ENCODE measurements at places on chromosomes 2 and 18.
A peak's percentile ranks its signal among the peaks of the same experiment; 100 is the strongest.

DNA sequence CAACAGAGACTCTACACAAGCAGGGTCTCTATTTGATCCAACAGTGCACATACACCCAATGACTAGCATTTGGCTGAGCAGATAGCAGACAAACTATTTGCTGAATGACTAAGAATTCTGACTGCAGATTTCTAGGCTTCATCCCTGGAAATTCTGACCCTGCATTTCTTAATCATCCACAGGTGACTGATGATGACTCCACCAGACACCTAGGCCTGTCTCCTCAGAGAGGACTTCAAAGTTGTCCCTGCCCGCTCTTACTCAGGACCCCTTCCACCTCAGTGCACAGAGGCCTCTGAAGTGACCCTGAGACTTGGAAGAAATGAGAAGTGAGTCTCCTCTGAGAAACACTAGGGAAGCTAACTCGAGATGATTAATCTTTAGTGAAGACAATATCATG lies 51.3 kb downstream of the SEPTIN10 start:
- H3K27ac ChIP-seq: no peak overlapping the region
- no peak overlapping the region for H3K4me3 ChIP-seq
- H3K36me3 ChIP-seq: peaks cover 56% of the 10 kb centered on the region
- H3K27me3 ChIP-seq: no peaks in the 10 kb centered on the region

DNA sequence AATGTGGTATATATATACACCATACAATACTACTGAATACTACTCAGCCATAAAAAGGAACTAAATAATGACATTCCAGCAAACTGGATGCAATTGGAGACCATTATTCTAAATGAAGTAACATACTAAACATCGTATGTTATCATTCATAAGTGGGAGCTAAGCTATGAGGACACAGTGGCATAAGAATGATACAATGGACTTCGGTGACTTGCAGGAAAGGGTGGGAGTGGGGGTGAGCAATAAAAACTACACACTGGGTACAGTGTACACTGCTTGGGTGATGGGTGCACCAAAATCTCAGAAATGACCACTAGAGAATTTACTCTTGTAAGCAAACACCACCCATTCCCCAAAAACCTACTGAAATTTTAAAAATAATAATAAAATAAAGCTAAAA lies 87.9 kb downstream of the RAB31 start:
- peaks cover 7% of the 10 kb centered on the region for H3K36me3 ChIP-seq
- no peak for DNase-seq
- no peak overlapping the region for H3K27ac ChIP-seq
- no peak overlapping the region for H3K4me3 ChIP-seq
- 0 out of 2 replicates have a peak, but pooled peaks cover 3% of the 10 kb centered on the region for H3K4me1 ChIP-seq

- H3K4me1 ChIP-seq: no peaks in the 10 kb centered on the region
- no peaks in the 10 kb centered on the region for H3K36me3 ChIP-seq
- DNase-seq: no peak
- no peak overlapping the region for H3K4me3 ChIP-seq
- no peaks in the 10 kb centered on the region for H3K27me3 ChIP-seq
These were observed 174.7 kb downstream of the MTX2 start for GRCh38 chr2:176443946-176444345.

- H3K4me1 ChIP-seq: no peaks in the 10 kb centered on the region
- no peaks in the 10 kb centered on the region for H3K27me3 ChIP-seq
- H3K27ac ChIP-seq: no peak overlapping the region
- H3K36me3 ChIP-seq: peaks cover 19% of the 10 kb centered on the region
- no peak for DNase-seq
These were observed 16.0 kb upstream of the SNORC start for GRCh38 chr2:232854082-232854481.

GRCh38 chr18:76564655-76565237 lies 69.7 kb upstream of the ZNF516 start:
- H3K4me1 ChIP-seq: peaks cover 2% of the 10 kb centered on the region
- H3K27ac ChIP-seq: no peak overlapping the region
- H3K27me3 ChIP-seq: no peaks in the 10 kb centered on the region
- no peaks in the 10 kb centered on the region for H3K36me3 ChIP-seq

DNA sequence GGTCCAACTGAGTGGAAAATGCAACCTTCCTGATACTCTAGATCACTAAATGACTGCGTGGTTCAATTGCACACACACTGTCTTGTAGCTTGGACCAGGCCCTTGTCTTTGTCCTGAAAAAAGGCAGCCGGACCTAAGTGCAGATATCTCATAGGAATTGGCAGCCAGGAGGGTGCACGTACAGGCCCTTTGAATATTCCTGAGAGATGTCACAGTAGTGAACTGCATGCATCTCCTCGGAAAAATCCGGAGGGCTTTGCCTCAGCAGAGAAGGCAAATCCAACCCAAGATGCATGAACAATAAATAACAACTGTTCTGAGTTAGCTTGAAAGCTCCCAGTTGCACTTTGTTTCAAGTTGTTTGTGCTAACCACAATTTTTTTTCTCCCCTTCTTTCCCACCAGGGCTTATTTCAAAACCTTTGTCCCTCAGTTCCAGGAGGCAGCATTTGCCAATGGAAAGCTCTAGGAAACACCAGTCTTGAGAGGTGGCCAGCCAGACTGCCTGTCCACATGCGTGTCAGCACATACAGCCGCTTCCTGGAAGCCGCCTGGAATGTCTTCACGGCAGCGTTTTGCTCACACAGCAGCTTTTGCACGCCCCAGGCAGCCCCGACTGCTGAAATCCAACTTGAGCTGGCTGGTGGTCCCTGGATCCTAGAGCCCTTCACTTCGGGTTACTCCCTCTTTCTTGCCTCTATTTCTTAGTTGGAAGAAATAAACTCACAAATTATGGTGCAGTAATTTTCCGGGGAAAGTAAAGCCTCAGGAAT lies 54.4 kb upstream of the FOSL2 start:
- no peaks in the 10 kb centered on the region for H3K36me3 ChIP-seq
- H3K27me3 ChIP-seq: no peaks in the 10 kb centered on the region
- no peak for DNase-seq

DNA sequence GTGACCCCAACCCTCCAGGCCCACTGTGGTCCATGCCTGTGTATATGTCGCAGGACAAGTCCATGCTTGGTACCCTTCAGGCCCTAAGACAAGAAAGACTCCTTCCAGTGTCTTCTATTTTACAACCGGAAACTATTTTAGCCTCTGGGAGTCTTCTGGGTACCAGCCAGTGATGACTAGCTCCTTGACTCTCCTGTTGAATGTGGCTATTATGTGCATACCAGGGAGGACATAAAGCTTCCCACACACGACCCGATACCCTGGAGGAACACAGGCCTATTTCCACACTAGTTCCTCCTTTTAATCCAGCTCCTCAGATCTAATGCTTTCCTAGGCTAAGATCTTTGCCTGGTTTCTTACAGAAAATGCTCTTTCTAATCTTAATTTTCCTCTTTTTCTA lies 178.1 kb downstream of the NCKAP5 start:
- H3K4me1 ChIP-seq: no peaks in the 10 kb centered on the region
- no peak overlapping the region for H3K27ac ChIP-seq
- DNase-seq: no peak
- H3K36me3 ChIP-seq: peaks cover 22% of the 10 kb centered on the region

GRCh38 chr2:120105360-120105759 lies 92.5 kb downstream of the EPB41L5 start:
- no peak for DNase-seq
- H3K27ac ChIP-seq: no peak overlapping the region
- no peaks in the 10 kb centered on the region for H3K4me1 ChIP-seq
- H3K36me3 ChIP-seq: peaks cover 18% of the 10 kb centered on the region
- H3K4me3 ChIP-seq: no peak overlapping the region

DNA sequence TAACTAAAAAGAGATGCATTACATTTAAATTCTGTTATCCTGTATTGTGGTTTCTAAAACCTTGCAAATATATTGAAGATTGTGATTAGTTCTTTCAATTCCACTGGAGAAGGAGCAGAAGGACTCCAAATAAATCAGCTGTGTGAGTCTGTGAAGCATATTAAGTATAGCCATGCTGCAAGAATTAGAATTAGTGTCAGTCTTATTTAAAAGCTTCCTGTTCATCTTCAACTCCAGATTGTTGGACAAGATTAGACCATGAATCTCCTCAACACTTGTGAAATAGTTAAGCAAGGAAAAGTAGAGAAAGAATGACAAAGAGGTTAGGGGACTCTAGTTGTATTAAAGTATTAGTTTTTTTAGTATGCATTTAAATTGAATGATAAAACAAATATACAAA lies 92.5 kb upstream of the LRP1B start:
- no peaks in the 10 kb centered on the region for H3K36me3 ChIP-seq
- H3K27ac ChIP-seq: no peak overlapping the region
- H3K27me3 ChIP-seq: no peaks in the 10 kb centered on the region
- H3K4me1 ChIP-seq: no peaks in the 10 kb centered on the region
- DNase-seq: no peak

DNA sequence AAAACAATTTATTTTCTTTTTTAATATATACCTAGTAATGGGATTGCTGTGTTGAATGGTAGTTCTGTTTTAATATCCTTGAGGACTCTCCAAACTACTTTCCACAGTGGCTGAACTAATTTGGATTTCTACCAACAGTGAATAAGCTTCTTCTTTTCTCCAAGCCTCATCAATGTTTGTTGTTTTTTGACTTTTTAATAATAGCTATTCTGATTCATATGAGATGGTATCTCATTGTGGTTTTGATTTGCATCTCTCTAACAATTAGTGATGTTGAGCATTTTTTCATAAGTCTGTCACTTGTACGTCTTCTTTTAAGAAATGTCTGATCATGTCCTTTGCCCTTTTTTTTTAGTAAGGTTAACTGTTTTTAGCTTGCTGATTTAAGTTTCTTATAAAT lies 863.3 kb downstream of the CNTNAP5 start:
- no peaks in the 10 kb centered on the region for H3K4me1 ChIP-seq
- no peaks in the 10 kb centered on the region for H3K36me3 ChIP-seq
- H3K4me3 ChIP-seq: no peak overlapping the region
- H3K27me3 ChIP-seq: no peaks in the 10 kb centered on the region
- H3K27ac ChIP-seq: no peak overlapping the region

DNA sequence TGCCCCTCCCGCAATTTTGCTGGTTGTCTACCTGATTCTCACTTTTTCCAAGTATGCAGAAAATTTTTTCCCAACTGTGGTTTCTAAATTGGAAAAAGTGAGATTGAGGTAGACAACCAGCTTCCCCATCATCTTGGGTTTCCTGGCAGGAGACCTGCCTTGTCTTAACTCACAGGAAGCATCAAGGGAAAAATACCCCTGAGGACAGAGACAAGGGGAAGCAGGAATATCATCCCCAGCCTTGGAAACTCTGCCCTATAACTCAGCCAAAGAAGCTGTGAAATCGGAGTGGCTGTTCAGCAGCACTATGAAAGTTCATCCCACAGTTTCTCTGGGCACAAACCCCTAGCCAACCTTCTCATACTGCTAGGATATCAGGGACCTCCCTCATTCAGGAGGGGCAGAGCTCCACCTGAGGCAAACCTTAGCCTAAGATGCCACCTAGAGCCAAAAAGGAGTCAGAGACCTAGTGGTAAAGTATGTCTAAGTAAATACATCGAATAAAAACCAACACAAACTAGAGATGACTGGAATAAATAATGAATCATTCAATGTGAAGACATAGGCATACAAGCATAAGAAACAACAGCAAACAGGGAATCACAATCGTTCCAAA lies 68.2 kb downstream of the ZSWIM2 start:
- no peak overlapping the region for H3K27ac ChIP-seq
- H3K4me3 ChIP-seq: no peak overlapping the region
- no peaks in the 10 kb centered on the region for H3K4me1 ChIP-seq
- H3K27me3 ChIP-seq: no peaks in the 10 kb centered on the region

GRCh38 chr2:28150236-28150915 lies 242.3 kb upstream of the FOSL2 start:
- H3K27me3 ChIP-seq: no peaks in the 10 kb centered on the region

DNA sequence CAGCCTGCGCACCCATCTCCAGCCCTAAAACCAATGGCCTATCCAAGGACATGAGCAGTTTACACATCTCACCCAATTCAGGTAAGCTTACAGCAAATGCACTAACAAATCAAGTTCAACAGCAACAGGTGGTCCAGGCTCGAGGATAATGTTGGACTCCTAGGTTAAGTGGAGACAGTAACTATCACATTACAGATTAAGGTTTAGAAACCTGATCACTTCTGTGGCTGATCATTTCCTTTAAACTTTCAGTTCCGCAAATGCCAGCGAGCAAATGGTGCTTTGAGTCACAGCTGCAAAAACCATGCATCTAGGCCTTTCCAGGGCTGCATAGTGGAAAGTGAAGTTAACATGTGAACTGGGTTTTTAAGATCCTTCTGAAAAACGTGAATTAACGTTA lies 259.4 kb downstream of the GBX2 start:
- no peak overlapping the region for H3K27ac ChIP-seq
- no peak overlapping the region for H3K4me3 ChIP-seq
- no peaks in the 10 kb centered on the region for H3K4me1 ChIP-seq
- peaks cover 8% of the 10 kb centered on the region for H3K36me3 ChIP-seq
- no peaks in the 10 kb centered on the region for H3K27me3 ChIP-seq

- H3K4me3 ChIP-seq: no peak overlapping the region
- H3K27me3 ChIP-seq: no peaks in the 10 kb centered on the region
- peaks cover 54% of the 10 kb centered on the region for H3K36me3 ChIP-seq
- H3K4me1 ChIP-seq: no peaks in the 10 kb centered on the region
- DNase-seq: no peak
These were observed 229.2 kb downstream of the HDAC4 start for GRCh38 chr2:239171643-239172042.

DNA sequence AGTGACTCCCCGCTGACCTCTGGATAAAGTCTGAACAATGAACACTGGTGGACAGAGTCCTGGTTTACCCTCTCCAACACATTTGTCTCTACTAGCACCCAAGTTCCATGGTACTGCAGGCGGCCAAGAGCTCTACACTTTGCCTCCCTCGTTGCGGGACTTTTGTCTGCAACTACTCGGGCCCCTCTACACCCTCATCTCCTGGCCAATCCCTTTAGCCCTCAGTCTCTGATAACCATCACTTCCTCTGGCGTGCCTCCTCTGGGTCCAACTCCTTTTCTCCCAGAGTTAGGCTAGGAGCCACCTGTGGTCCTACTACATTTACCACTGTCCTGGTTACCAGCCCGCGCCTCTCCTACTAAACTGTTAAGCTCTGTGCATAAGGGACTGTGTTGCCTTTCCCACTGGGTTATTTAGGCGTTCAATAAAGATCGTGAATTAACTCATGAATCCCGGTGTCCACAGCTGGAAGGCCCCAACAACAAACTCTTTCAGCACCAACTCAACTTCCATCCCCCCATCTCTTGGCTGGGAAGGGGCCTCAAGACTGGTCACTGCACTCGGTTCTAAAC lies 757 bp downstream of the HDHD2 start:
- no peak overlapping the region for H3K27ac ChIP-seq
- H3K4me1 ChIP-seq: peaks cover 2% of the 10 kb centered on the region
- no peaks in the 10 kb centered on the region for H3K27me3 ChIP-seq
- DNase-seq: no peak
- peak overlapping the region; percentile 85 for H3K4me3 ChIP-seq
- no peaks in the 10 kb centered on the region for H3K36me3 ChIP-seq

GRCh38 chr2:146125551-146125950 lies 1605.6 kb upstream of the ZEB2 start:
- H3K27ac ChIP-seq: no peak overlapping the region
- peaks cover 4% of the 10 kb centered on the region for H3K36me3 ChIP-seq
- DNase-seq: no peak
- no peaks in the 10 kb centered on the region for H3K27me3 ChIP-seq
- H3K4me1 ChIP-seq: no peaks in the 10 kb centered on the region

Data from H9 (cell line).